ENCODE measurements at places on chromosomes 12 and 14.

- DNase-seq = no peak
Measured at GRCh38 chr14:58216544-58216943, 16.6 kb downstream of the ACTR10 start.

DNA sequence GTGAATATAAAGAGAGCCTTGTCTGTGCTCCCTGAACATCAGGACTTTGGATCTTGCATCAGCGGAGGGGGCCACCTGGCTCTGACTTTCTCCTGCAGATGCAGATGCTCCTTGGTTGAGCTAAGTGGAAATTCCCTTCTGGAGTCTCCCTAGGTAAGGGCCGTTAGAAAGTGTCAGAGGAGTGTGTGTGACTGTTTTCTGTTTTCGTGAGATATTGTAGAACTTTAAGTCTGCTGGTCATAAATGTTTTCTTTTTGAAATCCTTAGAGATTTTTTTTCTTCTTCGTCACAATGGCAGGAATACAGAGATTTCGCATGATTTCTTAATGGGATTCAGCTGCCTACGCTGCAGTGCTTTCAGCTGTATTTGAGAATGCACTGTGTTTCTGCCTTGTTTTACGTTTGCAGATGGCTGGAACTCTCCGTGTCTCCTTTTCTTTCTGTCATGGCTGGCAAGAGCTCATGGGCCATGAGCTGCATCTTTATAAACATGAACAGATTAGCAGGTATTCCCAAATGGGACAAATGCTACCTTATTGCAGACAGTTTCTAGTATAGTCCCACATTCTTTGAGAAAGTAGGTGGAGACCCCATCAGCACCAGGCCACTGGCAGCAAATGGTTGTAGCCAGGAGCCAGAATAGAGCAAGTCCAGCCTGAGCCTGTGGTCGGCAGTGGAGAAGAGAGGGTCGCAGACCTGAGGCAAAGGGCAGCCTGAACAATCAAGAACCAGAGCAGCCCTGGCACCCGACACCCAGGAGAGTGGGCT, 76.2 kb upstream of the FRMD6 start:
- DNase-seq = no peak

DNA sequence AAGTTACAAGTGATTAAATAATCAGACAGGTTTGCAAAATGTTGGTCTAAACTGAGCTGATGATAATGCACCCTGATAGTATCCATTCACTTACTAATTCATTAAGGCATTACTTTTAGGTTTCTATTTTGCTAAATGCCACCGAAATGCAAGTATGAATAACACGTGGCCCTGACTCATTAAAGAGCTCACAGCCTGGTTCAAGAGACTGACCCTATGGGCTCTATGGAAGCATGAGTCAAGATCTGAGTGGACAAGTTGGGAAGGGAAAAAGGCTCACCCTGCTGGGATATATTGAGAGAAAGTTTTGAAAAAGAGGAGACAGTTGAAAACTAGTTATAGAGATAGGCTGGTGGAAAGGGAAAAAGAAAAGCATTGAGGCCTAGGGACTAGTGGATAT, 14.8 kb upstream of the LRRC9 start:
- no peak for DNase-seq

DNA sequence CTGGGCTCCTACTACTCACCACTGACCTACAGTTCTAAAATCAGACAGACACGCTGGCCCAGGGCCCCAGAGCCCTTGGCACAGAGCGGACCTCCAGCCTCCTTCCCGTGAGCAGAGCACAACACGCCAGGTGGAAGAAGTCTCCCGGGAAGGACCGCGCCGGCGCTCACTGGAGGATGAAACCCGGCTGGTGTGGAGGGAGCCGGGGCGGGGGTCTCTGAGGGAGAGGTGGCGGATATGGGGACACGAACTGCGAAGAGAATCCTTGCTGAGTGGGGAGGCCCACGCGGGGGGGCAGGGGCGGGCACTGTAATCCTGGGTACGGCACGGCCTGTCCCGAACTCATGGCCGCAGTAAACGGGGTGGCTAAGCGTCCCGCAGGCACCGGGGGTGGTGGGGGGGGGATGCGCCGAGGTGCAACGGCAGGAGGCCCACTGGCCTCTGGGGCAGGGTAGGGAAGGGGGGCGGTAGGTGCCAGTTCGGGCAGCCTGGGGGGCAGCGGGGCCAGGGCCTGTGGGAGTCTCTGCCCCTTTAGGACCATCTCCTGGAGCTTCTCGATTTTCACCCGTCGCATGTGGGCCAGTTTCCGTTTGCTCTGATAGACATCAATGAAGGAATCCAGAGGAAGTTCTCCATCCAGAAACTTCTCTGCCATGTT, 28.8 kb downstream of the VPS37B start:
- DNase-seq = no peak

- peak; percentile 57 for DNase-seq
Measured at GRCh38 chr12:54352891-54353874, 11.1 kb downstream of the GPR84 start.

- DNase-seq = peak; percentile 99
Measured at GRCh38 chr12:6723607-6724408, at the start of gene COPS7A. COPS7A (plus strand) TSS chr12:6724046; CDS start chr12:6724657, 611 bp downstream.
